Midbrain (tissue), 1 donor: ENCODE measurements at places on chromosomes 12 and 14.

DNA sequence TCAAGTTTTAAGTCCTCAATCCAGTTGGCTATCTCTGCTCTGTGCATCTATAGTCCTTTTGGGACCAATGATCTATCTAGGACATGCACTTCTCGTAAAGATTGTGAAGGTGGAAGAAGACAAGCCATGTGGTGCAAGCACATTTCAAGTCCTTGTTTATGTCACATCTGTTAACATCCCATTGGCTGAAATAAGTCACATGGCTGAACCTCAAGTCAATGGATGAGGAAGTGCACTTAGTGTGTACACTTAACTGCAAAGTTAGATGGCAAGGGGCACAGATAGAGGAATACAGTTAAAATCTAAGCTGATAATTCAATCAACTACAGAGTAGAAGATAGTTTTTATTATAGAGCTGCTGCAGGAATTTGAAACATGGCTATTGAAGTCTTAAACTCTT is 362.8 kb upstream of the TBX3 start:
- no peak for DNase-seq

DNA sequence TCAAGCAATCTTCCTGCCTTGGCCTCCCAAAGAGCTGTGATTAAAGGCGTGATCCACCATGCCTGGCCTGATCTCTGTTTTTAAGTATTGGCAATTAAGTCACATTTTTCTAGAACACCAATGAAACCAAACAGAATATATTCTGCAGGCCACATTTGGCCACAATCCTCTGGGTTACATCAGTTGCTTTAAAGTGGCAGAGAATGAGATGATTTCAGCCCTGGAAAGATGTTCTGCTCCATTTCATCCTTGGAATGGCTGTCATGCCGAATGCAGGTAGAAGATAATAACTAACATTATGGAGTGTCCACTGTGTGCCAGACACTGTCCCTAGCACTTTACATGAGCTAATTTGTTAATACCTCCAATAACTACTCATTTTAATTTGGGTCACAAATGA is 154.4 kb downstream of the PTPN11 start:
- DNase-seq, result no peak

DNA sequence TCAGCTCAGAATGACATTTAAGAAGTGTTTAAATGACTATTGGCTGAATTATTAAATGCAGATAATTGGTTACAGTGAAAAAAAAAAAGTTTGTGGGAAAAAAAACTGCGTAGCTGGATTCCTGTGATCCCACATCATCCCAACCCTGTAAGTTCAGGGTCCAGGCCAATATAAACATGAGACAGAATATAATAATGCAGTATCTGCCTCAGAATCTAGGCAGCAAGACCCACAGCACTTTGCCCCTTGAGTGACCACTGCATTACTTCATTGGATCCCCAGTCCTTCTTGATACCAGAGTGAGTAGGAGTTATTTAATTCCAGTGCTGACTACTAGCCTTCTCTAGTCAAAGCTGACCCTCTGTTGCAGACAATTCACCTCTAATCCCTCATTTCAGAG is 272.6 kb downstream of the CCER1 start:
- DNase-seq, result no peak

DNA sequence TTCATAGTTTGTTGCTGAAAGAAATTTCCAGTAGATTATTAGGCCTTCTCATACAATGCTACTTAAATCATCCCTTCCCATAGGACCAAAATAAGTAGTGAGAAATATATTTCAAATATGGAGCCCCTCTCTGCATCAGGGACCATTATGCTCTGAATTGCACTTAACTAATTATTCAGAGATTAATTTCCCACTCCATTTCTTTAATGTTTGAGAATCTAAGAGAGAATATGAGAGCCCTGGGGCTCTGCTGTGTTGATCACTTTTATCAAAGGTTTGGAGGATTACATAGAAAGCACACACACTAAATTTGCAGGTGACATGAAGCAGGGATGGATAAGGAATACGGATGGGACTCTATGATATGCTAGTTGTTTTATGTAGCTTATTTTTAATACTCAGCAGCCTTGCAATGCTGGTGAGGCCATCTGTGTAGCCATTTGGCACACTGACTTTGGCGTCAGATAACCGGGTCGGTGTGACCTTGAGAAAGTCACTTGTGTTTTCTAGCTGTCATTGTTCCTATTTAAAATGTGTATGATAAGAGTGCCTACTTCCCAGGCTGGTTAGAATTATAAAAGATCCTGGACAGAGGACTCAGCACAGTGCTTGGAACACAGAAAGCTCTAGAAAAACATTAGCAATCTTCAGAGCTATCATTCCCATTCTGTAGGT is 49.9 kb upstream of the FBXO21 start:
- DNase-seq, result no peak

GRCh38 chr12:54047160-54047963 is 6.3 kb upstream of the HOXC4 start:
- DNase-seq, result no peak

DNA sequence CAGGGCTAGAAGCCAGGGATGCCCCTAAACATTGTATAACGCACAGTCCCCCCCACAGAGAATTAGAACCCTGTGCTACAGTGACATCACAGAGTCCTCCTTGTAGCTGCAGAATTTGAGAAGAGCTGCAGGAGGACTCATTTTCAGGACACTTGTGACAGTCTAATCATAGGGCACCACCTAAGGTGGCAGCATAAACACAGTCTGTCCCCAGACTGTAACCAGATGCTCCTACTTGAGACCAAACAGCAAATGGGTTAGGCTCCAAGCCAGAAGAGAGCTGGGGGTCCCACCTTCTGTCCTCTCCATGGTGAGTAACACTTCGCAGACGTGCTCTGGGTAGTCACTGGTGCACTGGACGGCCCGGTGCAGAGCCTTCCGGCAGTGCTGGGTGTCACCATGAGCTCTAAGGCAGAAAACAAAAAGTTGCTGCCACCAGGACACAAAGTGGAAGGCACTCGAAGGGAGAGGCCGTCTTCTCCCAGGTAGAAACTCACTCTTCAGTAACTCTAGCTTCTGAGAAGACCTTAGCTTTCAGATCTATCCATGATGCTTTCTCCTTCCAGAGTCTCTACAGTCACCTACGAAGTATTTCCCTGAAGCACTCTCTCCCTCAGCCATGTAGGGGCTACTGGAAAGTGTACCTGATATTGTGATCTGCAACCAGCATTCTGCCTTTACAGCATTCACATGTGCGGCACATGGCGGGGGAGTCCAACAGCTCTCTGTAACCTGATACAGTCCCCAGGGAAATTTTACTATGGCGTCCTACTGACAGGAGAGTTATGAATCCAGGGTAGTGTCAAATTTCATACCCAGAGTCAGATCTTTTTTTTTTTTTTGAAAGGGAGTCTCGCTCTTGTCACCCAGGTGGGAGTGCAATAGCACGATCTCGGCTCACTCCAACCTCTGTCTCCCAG is 17.1 kb downstream of the FICD start:
- no peak for DNase-seq

DNA sequence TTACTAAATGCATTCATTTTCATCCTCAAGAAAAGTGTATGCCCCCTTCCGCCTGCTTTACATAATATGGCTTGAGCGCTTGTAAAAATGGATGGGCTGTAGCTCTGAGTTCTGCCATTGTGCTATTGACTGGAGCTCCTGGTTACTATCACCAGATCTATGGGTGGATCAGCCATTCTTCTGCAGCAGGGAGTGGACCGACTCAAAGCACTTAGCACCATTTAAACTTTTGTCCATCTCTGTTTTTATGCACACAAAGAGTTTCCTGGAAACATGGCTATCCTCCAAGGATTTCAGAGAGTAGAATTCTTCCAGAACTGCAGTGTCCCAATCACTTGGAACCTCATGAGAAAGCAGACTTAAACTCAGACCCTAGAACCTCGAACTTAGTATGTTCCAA is 4.5 kb upstream of the NUMB start:
- no peak for DNase-seq

DNA sequence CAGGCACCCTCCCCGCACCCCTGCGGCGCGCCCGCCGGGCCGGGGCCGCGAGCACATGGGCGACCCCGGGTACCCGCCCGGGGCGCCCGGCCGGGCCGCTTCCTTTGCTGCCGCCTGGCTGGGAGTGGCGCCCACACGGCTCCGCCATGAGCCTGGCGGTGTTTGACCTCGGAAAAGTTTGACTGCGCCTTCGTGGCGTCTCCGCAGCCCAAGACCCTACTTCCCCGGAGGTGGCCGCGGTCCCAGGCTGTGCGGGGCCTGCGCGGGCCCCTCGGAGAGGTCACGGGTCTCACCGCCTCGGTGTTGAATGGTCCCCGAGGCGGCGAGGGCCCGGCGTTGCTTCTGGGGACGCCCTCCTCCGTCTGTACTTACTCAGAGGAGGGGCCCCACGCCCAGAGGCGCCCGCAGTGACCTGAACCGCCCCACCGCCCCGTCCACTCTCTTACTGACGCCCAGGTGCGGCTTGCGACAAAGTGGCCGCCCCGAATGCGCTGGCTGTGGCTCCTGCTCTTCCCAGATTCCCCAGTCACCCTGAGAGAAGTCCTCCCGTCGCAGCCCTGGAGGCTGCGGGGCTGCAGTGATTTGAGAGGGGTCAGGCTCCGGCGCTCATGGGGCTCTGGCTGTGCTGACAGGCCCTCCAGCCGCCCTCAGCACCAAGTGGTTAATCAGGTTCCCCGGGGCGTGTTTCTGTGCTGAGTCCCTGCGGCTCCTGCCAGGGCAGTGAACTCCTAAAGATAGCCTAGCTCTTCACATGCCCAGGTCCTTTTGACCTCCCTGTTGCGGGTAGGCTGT is 5.8 kb downstream of the KMT5A start:
- no peak for DNase-seq

DNA sequence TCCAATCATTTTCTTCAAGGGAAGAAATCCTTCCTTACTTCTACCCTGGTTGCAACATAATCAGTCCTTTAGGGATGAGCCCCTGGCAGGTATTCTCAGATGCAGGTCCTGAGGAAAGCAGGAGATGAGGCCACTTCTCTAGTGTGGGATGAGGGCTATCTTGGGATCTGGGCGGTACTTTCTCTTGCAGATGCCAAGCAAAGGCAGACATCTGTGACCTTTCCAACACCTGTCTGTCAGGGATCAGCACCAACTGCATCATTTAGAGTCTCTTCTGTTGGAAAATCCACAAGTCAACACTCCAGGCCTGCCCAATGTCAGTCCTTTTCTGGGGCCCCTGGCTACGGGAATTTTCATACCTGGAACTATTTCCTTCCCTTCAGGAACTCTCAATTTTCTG is 129.2 kb downstream of the SLC8A3 start:
- DNase-seq, result no peak
